Suppressor macrophage (primary cell): ENCODE measurements at places on chromosomes 11 and 22.
A peak's percentile ranks its signal among the peaks of the same experiment; 100 is the strongest.

- no peak for DNase-seq
Observed at GRCh38 chr11:12263141-12263693, 114.2 kb upstream of the PARVA start.

DNA sequence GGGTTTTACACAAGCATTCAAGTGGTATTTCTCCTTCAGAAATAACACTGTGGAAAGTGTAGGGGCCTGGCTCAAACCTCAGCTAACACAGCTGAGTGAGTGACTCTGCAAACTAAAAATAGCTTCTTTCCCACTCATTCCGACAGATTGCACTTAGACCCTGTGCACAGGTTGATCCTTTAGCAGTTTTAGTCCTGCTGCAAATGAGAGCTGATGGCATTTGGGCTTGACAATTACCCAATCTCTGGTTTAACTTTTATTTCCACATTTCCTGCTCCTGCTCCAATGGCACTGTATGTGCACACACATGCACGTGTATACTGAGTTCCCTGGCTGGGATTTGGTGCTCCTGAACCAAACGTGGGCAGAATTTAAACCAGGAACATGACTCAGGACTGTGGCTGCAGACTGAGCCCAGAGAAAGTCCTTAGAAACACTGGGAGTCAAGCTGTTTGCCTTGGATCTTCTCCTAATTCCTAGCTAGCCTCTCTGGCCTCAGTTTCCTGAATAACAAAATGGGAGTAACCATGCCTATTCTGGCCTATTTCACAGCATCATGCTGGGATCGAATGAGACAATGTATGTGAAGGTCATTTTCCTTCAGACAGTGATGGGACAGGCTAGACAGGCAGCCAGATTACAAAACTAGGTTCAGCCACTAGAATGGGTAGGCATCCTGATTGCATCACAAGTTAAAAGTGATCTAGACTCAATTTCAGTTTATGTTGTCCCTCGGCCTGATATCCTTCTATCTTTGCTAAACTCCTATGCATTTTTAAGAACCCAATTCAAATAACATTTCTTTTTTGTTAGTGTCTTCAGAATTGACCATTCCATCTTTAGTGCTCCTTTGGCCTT lies 58.2 kb downstream of the SERGEF start:
- DNase-seq = peak; percentile 63

- DNase-seq = no peak
Observed at GRCh38 chr11:64351136-64351631, 7.8 kb upstream of the RPS6KA4 start.

DNA sequence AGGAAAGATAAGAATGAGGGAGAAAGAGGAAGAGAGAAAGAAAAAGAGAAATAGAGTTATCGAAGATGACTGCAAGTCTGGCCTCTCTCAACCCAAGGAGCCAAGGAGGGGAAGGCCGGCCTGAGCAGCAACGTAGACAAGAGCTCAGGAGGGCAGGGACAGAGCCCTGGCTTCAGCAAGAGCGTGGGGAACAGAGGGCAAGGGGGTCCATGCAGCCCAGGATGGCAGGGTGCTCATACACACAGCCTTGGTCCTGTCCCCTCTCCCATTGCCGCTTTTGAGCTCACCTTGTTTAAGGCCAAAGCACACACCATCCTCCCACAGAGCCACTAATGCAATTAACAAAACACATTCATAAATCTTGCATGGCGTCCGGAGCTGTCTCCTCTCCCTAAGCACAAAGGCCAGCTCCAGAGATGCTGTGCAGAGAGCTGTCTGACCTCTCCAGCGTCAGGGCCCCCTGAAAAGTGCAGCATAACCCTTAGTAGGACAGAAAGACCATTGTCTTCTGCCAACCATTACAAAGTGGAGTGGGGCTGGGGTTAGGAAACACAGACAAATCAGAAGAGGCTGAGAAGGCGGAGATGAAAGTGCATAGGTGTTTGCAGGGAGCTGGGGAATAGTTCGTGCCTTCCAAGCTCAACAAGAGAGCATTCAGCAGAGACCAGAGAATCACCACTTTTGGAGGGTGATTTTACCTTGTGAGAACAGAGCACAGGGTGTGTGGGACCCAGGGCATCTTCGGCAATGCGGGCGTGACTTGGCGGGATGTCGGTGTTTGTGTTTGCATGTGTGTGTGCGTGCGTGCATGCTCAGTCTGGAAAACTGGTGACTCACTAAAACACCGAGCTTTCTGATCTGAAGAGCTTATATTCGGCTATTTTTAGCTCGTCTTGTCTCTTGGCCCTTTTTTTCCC lies 28.2 kb upstream of the JAM3 start:
- no peak for DNase-seq

DNA sequence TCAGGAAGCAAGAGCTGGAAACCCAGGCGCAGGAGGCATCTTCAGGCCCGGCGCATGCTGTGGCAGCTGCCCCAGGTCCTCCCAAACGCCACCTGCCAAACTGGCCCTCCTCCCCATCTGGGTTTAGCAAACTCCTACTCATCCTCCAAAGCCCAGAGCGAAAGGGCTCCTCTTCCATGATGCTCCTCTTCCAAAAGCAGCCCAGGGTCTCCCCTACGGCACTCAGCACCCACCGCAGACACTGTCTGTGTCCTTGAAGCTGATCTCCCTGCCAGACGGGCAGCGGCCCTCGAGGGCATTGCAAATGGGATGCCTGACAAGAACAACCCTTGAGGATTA lies 25.9 kb downstream of the CDKN1C start:
- no peak for DNase-seq

GRCh38 chr22:37428649-37429586 lies 1.6 kb upstream of the ELFN2 start:
- peak; percentile 54 for DNase-seq

DNA sequence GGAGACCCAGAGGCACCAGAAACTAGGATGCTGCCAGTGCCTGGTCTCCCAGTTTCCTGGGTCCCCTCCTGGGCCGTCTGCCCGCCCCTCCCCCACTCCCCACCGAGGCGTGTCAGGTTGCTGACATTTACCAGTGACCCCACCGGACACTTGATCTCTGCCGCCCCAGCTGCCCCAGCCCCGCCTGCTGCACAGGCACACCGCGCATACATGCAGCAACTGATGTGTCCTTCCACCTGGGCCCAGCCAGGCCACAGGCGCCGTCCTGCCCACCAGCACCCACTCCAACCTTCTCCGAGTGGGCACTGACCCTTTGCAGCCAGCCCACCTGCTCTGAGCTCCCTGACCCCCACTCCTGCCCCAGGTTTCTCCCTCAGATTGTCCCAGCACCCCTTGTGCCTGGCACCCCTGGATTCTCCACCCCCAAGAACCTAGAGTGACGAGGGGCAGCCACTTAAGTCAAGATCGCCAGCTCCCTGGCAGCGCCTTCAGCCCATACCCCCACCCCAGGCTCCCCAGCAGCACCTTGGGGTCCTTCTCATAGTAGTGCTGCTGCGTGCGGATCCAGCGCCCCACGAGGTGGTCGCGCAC lies 548 bp downstream of the PYGM start:
- DNase-seq = no peak

GRCh38 chr11:115845872-115846271 lies 341.7 kb upstream of the CADM1 start:
- DNase-seq = no peak

GRCh38 chr11:84795698-84796097 lies 831.4 kb downstream of the DLG2 start:
- no peak for DNase-seq

GRCh38 chr22:23556026-23556620 lies 24.0 kb downstream of the IGLL1 start:
- no peak for DNase-seq
